ENCODE measurements at places on chromosomes 16 and 17. TPM values are rescaled to one million over a fixed set of nuclear protein-coding genes. Genes with fewer than 3 reads are reported as not detected.

- H3K36me3 ChIP-seq: no peaks in the 10 kb centered on the region
- no peak for DNase-seq
- H3K27ac ChIP-seq: no peak overlapping the region
- peaks cover 2% of the 10 kb centered on the region for H3K4me1 ChIP-seq
- H3K27me3 ChIP-seq: peaks cover 19% of the 10 kb centered on the region
- no peak overlapping the region for H3K4me3 ChIP-seq
Observed at GRCh38 chr17:62321451-62321850, 58.9 kb upstream of the EFCAB3 start.

TEDC2 gene
- total RNA-seq: 32.2 TPM

DNA sequence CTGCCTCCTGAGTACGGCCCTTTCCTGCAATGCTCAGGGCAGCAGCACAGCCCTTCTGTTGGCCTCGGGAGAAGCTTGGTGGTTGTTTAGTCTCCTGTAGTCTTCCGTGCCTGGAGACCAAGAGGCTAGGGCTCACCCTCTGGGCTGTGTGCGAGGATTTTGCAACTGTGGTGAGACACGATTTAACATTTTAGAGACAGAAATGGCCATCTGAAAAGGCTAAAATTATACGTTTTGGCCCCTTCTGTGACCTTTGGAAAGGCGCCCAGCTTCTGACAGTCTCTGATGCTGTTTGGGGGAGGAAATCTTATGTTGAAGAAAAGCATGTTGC, 33.1 kb downstream of the FOXL1 start:
- no peak for DNase-seq
- no peak overlapping the region for H3K4me3 ChIP-seq
- peaks cover 31% of the 10 kb centered on the region for H3K27me3 ChIP-seq
- H3K27ac ChIP-seq: no peak overlapping the region

SHCBP1 gene
- total RNA-seq: 8.3 TPM

- H3K27me3 ChIP-seq: no peaks in the 10 kb centered on the region
- no peaks in the 10 kb centered on the region for H3K36me3 ChIP-seq
- no peaks in the 10 kb centered on the region for H3K4me1 ChIP-seq
- H3K4me3 ChIP-seq: no peak overlapping the region
- DNase-seq: no peak
Observed at GRCh38 chr17:44672479-44673093, 16.3 kb downstream of the MEIOC start.

DNA sequence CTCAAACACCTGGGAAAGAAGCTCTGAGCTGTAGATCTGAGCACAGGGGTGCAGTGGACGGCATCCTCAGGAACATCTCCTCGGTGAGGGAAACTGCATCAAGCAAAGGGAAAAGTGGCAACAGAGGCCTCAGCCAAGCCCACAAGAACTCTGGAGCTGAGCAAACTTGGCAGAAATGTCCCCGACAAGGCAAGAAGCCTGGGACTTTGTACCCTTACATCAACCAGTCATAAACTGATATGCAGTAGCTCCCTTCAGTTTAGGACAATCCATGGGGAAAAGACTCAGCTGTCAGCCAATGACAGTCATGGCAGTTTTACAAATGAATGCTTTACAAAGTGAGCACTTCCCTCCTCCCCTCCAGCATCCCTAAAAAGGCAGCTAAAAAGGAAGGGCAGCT, 210.0 kb upstream of the DYNLRB2 start:
- H3K4me1 ChIP-seq: no peaks in the 10 kb centered on the region
- no peak for DNase-seq
- H3K36me3 ChIP-seq: no peaks in the 10 kb centered on the region
- no peak overlapping the region for H3K4me3 ChIP-seq
- H3K27me3 ChIP-seq: peaks cover 23% of the 10 kb centered on the region

EFCAB13 gene
- total RNA-seq: 5.2 TPM

DNA sequence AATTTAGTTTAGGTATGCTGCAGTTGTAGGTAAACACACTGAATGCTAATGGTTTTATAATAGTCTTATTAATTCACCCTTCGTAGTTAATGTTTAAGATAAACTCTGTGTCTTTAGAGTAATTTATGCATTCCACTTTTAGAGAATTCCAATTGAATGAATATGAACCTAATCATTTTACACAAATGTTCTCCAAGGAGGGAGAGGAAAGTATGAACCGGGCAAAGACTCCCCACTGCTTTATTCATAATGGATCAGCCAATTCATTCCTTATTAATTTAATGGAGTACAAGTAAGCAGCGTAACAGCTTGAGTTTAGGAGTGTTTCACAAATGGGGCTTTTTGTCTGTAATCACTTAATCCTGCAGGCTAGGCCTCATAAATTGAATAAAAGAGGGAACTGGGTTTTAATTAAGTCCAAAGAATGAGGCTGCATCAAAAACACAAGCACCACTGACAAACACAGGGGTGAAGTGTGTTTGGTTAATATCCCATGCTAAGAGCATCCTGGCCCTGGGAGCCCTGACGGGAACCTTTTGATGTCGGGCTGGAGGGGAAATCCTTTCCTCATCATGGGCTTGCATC, 375.7 kb upstream of the DYNLRB2 start:
- H3K4me1 ChIP-seq: peaks cover 1% of the 10 kb centered on the region
- H3K36me3 ChIP-seq: peaks cover 1% of the 10 kb centered on the region
- no peak overlapping the region for H3K27ac ChIP-seq

GRCh38 chr16:81527477-81528178, 83.0 kb downstream of the CMIP start:
- H3K36me3 ChIP-seq: peaks cover 26% of the 10 kb centered on the region
- peaks cover 4% of the 10 kb centered on the region for H3K4me1 ChIP-seq
- H3K4me3 ChIP-seq: no peak overlapping the region
- no peak for DNase-seq
- H3K27me3 ChIP-seq: no peaks in the 10 kb centered on the region

KRTAP9-8 gene
- total RNA-seq: not detected

CRYM gene
- 10.5 TPM for total RNA-seq

DNA sequence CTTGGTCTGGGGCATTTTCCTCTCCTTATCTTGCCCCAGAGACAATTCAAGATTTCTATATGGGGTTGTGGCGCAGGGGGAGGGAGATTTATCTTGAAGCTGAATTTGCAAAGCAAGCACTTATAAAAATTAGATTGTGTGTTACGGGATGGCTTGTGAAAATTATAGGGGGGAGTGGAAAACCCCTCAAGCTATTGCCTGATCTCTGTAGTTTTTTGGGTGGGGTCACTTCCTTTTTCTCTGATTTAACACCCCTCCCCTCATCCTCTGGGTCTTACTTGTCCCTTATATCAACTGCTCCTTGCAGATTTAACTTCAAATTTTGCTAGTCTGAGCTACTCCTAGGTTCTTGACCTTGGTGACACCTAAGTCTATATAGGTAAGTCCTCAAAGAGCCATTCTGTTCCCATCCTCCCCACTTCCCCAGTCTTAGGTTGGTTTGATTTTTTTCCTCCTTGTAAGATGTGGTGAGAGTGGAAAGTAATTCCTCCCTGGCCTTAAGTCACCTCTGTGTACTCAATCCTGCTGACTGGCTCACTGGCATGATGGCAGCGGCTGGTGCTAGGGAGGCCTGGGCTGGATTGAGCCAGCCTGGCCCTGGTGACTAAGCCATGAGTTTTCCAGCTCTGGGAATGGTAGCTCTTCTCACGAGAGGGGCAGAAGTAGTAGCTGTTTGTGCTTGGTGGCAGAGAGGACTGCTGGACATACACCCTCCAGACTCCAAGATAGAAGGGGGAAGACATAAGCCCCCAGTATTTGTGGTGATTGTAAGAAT, 2.3 kb downstream of the ARL4D start:
- H3K4me3 ChIP-seq: peak overlapping the region; percentile 65
- no peaks in the 10 kb centered on the region for H3K27me3 ChIP-seq
- peaks cover 8% of the 10 kb centered on the region for H3K4me1 ChIP-seq
- no peaks in the 10 kb centered on the region for H3K36me3 ChIP-seq
- no peak for DNase-seq
- H3K27ac ChIP-seq: peak overlapping the region; percentile 62

DNA sequence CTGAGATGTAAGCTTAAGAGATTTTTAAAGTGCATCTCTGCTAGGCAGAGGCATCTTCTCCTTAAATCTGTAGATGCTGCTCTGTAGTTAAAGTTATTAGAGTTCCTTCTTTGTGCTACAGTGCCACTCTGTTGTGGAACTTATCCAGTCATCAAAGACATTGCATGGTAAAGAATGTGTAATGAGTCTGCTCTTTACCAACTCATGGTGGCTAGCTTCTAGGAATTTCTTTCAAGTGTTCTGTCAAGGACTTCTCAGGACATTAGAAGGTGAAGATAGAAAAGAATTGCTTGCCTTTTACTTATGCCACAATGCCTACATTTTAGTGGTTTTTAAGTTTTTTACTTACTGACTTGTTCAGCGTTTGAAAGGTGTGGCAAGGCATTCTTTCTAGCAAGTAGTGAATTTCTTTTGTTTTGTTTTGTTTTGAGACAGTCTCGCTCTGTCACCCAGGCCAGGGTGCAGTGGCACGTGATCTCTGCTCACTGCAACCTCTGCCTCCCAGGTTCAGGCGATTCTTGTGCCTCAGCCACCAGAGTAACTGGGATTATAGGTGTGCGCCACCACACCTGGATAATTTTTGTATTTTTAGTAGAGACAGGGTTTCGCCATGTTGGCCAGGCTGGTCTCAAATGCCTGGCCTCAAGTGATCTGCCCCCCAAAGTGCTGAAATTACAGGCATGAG, 20.3 kb upstream of the ARL2BP start:
- no peak for DNase-seq
- H3K4me3 ChIP-seq: no peak overlapping the region
- no peaks in the 10 kb centered on the region for H3K27me3 ChIP-seq
- H3K4me1 ChIP-seq: no peaks in the 10 kb centered on the region
- H3K36me3 ChIP-seq: peaks cover 22% of the 10 kb centered on the region
- no peak overlapping the region for H3K27ac ChIP-seq

- H3K27me3 ChIP-seq: peaks cover 4% of the 10 kb centered on the region
- no peak overlapping the region for H3K4me3 ChIP-seq
- DNase-seq: no peak
- H3K36me3 ChIP-seq: peaks cover 2% of the 10 kb centered on the region
- peak overlapping the region; percentile 93 for H3K27ac ChIP-seq
Observed at GRCh38 chr16:56355786-56356275, 69.5 kb downstream of the AMFR start.

GRCh38 chr16:52069866-52070265, 477.1 kb downstream of the TOX3 start:
- no peak for DNase-seq
- no peak overlapping the region for H3K27ac ChIP-seq
- no peaks in the 10 kb centered on the region for H3K36me3 ChIP-seq
- no peak overlapping the region for H3K4me3 ChIP-seq

TRPV2 gene
- total RNA-seq: 1.3 TPM

DNA sequence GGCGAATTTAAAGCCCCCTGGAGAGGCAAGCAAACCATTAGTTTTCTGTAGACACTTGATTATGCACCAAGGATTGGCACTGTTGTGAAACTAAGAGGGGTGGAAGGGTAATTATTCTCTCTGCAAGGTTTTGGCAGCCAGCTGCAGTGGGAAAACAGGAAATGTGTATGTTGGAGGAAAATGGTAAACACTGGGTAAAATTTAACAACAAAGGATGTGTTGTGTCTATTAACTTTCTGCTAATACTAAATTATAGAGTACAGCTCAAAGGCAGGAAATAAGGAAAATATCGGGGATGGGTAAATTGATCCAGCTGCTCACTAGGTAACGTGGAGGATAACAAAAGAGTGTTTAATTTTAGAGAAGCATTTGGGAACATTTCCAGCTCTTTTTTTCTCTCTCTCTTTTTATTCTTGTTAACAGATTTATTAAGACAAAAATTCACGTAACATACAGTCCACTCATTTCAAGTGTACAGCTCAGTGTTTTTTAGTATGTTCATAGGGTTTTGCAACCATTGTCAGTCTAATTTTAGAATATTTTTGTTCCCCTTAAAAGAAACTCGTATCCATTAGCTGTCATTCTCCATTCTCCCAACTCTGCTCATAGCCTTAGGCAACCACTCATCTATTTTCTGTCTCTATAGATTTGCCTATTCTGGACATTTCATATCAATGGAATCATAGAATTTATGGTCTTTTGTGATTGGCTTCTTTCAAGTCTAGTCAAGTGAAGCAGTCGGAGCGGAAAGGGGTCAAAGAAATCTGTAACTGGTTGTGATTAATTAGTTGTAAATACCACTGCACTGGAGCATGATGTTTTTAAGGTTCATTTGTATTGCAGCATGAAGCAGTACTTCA, 41.8 kb downstream of the TANGO6 start:
- H3K36me3 ChIP-seq: peaks cover 1% of the 10 kb centered on the region
- H3K27ac ChIP-seq: no peak overlapping the region
- H3K4me3 ChIP-seq: no peak overlapping the region
- H3K27me3 ChIP-seq: no peaks in the 10 kb centered on the region
- no peak for DNase-seq

- no peak overlapping the region for H3K27ac ChIP-seq
- no peaks in the 10 kb centered on the region for H3K36me3 ChIP-seq
- no peak overlapping the region for H3K4me3 ChIP-seq
- peaks cover 1% of the 10 kb centered on the region for H3K27me3 ChIP-seq
- DNase-seq: no peak
- H3K4me1 ChIP-seq: no peaks in the 10 kb centered on the region
Observed at GRCh38 chr17:72838581-72838980, 253.9 kb downstream of the SLC39A11 start.

GRCh38 chr16:4111748-4112696, 4.2 kb downstream of the ADCY9 start:
- peaks cover 34% of the 10 kb centered on the region for H3K27me3 ChIP-seq
- no peak overlapping the region for H3K4me3 ChIP-seq
- H3K36me3 ChIP-seq: peaks cover 6% of the 10 kb centered on the region
- H3K4me1 ChIP-seq: peaks cover 15% of the 10 kb centered on the region
- no peak overlapping the region for H3K27ac ChIP-seq
- no peak for DNase-seq

- peak; percentile 47 for DNase-seq
- H3K27me3 ChIP-seq: peaks cover 52% of the 10 kb centered on the region
- peaks cover 13% of the 10 kb centered on the region for H3K4me1 ChIP-seq
- H3K36me3 ChIP-seq: no peaks in the 10 kb centered on the region
Observed at GRCh38 chr17:8997994-8998628, 23.2 kb upstream of the NTN1 start.

GRCh38 chr16:29318037-29318436, 88.5 kb downstream of the NPIPB11 start:
- H3K27ac ChIP-seq: peak overlapping the region; percentile 49
- H3K27me3 ChIP-seq: peaks cover 22% of the 10 kb centered on the region
- H3K4me3 ChIP-seq: no peak overlapping the region
- H3K36me3 ChIP-seq: no peaks in the 10 kb centered on the region
- peaks cover 16% of the 10 kb centered on the region for H3K4me1 ChIP-seq

ARL4D gene
- total RNA-seq: 4.9 TPM

AXIN2 gene
- 10.2 TPM for total RNA-seq

GRCh38 chr16:26993963-26994362, 72.8 kb upstream of the C16orf82 start:
- no peak overlapping the region for H3K4me3 ChIP-seq
- H3K27ac ChIP-seq: no peak overlapping the region
- DNase-seq: no peak
- H3K4me1 ChIP-seq: no peaks in the 10 kb centered on the region

TK1 gene
- 29.1 TPM for total RNA-seq

GRCh38 chr17:15493693-15494035, 26.2 kb upstream of the CDRT4 start:
- no peak overlapping the region for H3K4me3 ChIP-seq
- no peaks in the 10 kb centered on the region for H3K27me3 ChIP-seq
- DNase-seq: no peak
- H3K4me1 ChIP-seq: no peaks in the 10 kb centered on the region
- H3K36me3 ChIP-seq: peaks cover 27% of the 10 kb centered on the region
- H3K27ac ChIP-seq: no peak overlapping the region

PRRT2 gene
- 2.4 TPM for total RNA-seq

TPSG1 gene
- total RNA-seq: not detected

CCL8 gene
- total RNA-seq: not detected
